ENCODE measurements at places on chromosomes 3 and 15. TPM values are rescaled to one million over a fixed set of nuclear protein-coding genes. Genes with fewer than 3 reads are reported as not detected.

DNA sequence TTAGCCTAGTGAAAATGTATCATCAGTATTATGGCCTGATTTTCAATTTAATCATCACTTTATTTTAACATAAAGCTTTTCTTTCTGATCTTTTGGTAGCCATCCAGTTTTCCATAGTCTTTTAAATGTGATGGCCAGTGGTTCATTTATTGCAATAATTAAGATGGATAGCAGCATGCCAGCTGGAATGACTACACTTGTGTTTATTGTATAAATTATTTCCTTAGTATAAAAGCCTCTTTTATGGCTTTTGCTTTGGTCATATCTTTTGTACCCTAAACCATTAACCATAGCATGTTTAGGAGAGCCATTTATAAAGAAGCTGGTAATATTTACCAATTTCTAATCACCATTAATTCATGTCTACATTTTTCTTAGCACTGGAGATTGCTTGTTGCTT lies 31.7 kb downstream of the ALCAM start:
- DNase-seq = no peak

DNA sequence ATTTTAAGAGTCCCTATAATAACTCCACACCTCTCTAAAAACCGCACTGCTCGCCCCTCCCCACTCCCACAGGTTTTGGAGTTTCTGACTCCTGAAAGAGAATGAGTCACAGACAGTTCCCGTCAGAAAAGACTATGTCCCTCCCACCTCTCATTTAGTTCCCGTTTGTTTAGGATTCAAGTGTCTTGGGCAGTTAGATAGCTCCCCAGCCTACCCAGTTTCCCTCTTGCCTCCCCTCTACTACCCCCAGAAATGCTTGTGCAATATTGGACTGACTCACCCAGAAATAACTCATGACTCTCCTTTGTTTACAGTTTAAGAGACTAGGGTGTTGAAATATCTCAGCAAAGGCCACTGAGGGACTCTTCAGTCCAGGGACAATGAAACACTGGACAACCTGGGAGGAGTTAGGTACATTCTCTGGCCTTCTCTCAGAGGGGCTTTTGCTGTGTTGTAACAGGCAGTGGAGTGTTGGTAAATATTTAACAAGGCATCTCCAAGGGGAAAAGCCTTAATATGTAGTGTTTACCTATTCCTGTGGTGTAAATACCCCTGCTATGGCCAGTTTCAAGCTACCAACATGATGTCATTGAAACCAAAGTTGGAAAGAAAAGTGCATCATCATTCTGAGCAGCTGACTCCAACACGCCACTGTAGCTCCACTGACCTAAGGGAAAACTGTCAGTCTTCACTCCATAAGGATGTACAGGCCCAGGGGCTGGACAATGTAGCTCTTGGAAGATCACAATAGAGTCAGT lies 96.1 kb upstream of the CHD2 start:
- DNase-seq = peak; percentile 64

GRCh38 chr3:150623945-150624344 lies 20.8 kb downstream of the SELENOT start:
- DNase-seq = no peak

DNA sequence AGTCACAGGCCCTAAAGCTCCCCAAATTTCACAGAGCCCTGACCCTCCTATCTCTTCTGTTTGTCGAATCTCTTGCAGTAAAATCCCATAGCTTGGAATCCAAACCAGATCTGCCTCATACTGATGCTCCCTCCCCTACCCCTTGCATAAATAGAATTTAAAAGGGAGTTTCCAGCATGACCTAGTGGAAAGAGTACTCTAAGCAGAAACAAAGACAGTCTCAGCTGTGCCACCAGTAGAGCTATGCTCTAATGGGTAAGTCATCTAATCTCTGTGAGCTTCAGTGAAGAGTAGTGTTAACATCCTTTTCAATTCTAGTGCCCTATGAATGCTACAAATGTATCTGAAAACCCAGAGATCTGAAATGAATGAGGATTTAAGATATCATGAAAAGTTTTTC lies 4.0 kb upstream of the SLC12A1 start:
- DNase-seq = no peak

GRCh38 chr3:167507954-167508353 lies 34.1 kb upstream of the SERPINI2 start:
- no peak for DNase-seq

HEG1 gene
- 102 TPM for total RNA-seq

ZDHHC19 gene
- total RNA-seq = not detected
